GM04503 (cell line): ENCODE measurements at places on chromosomes 6 and 20.

GRCh38 chr6:89567630-89568390, 70.7 kb downstream of the LYRM2 start:
- DNase-seq, result no peak

- peak; percentile 76 for DNase-seq
These were observed 4.0 kb downstream of the PPP1R18 start for GRCh38 chr6:30682143-30683117.

GRCh38 chr6:149060300-149060984, 257.1 kb upstream of the TAB2 start:
- no peak for DNase-seq

- no peak for DNase-seq
These were observed 12.5 kb upstream of the ALDH8A1 start for GRCh38 chr6:134962421-134962820.

- DNase-seq, result no peak
These were observed 2.5 kb upstream of the SPATS1 start for GRCh38 chr6:44339763-44340625.

- DNase-seq, result no peak
These were observed 489 bp downstream of the TBX18 start for GRCh38 chr6:84763886-84764331.

GRCh38 chr6:112183271-112183671, 71.1 kb downstream of the LAMA4 start:
- no peak for DNase-seq

DNA sequence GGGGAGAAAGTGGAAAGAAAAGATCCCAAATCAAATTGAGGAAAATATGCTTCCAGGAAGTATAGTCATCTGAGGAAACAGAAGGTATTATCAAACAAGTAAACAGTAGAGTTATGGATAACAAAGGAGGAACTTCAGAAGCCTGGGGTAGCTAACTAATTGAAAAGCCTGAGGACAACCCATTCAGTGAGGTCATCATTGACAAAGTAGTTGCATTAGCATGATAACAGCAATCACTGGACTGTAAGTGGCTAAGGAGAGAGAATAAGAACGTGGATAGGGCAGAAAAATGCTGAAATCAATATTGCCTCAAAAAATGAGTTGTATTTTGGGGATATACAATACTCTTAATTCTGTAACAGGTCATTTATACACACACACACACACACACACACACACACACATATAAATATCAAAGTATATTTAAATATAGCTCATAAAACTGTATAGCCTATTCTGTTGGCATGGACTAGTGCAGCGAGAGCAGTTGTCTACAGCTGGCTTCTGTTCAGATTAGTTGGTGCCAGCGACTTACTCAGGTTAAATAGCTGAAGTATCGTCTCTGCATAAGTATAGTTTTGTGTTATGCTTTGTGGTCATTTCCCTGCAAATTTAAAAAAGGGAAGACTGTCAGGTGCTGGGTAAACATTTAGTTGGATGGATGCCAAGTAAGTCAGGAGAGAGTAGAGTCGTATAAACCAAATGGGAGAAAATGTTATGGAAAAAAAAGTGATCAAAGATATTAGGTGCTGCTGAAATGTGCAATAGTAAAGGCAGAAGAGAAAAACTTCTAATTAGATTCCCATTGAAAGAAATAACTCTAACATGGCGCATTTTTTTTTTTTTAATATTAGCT, 33.8 kb upstream of the CTAGE9 start:
- DNase-seq, result no peak

DNA sequence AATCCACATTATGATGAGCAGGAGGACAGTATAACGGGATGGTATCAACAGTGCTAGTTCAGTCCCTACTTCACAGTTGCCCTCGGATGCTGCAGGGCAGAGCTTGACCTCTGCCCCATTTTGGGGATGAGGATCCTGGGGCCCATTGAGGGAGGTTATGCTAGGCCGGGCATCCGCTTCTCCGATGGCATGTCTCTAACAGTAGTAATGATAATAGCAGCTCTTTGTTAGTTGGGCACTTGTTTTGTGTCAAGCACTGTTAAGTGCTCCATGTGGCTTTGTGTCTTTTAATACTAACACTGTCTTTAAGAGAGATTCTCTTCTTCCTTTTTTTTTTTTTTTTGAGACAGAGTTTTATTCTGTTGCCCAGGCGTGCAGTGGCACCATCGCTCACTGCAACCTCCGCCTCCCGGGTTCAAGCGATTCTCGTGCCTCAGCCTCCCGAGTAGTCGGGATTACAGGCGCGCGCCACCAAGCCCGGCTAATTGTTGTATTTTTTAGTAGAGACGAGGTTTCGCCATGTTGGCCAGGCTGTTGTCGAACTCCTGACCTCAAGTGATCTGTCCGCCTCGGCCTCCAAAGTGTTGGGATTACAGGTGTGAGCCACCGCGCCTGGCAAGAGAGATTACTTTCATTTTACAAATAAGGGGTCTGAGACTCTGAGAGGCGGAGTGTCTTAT, 1.1 kb downstream of the MAPRE1 start:
- DNase-seq, result no peak

DNA sequence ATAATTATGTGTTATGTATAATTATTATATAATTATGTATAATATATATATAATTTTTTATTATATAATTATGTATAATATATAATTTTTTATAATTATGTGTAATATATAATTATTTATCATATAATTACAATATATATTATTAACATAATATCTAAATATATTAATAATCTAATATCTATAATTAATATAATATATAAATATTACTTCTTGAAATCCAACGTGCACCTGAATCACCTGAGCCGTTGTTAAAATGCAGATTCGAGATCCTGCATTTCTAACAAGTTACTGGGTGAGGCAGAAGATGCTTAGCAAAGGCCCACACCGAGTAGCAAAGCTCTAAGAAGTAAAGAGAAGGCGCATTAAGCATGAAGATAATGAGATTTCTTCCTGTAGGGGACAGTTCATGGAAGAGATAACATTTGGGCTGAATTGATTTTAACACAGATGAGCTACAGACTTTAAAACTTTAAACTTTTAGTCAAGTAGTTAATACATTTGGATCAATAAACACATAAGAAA, 406.4 kb upstream of the PLCB4 start:
- DNase-seq, result no peak

DNA sequence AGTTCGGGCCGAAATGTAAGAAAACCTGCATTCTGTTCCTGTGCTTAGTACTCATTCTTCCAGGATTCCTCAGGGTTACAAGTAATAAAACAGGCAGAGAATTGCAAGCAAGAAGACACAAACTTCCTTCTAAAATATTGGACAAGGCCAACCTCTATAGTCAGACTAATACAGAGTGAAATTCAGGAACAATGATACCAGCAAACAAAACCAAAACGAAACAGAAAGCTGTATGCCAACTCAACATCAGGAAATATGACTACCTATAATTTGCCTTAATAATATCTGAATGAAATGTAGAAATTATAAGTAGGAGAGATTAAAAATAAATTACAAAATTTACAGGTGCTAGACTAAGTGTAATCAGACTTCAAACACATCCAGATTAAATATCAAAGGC, 238.8 kb downstream of the HIVEP2 start:
- DNase-seq, result no peak

GRCh38 chr6:13873288-13874190, 51.2 kb upstream of the RNF182 start:
- no peak for DNase-seq

- DNase-seq, result no peak
These were observed 45.5 kb upstream of the KIF25 start for GRCh38 chr6:167951781-167952511.

- no peak for DNase-seq
These were observed 1.1 kb downstream of the RAB32 start for GRCh38 chr6:146544616-146545182.

GRCh38 chr20:50610212-50610718, 81.1 kb downstream of the RIPOR3 start:
- DNase-seq, result no peak

DNA sequence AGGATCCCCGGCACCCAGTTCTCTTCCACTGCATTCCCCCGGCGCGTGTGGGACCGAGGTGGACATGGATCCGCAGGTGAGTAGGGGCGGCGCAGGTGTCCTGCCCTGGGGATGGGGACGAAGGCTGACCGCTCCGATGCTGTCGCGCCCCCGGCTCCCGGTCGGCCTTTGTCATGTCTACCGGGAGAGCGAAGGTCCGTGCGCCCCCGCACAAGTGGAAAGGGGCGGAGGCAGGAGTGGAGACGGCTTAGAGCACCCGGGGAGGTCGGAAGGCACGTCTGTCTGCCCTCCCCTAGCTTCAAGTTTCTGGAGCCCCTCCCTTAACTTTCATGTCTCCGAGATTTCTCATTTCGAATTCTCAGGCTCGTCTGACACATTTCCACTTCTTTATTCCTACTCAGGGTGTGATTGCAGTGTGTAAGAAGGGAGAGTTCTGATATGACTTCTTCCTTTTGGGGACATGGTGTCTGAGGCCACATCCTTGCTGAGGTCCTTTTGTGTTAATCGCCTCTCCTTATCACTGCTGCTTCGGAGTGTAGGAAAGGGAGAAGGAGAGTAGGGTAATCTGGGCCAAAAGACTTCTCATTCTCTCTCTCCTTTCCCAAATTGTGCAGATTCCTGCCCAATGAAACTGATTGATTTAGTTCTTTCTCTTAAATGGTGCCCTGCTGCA, 435 bp downstream of the KIFC1 start:
- no peak for DNase-seq

GRCh38 chr20:21096321-21097043, 9.7 kb downstream of the LINC00237 start:
- no peak for DNase-seq

DNA sequence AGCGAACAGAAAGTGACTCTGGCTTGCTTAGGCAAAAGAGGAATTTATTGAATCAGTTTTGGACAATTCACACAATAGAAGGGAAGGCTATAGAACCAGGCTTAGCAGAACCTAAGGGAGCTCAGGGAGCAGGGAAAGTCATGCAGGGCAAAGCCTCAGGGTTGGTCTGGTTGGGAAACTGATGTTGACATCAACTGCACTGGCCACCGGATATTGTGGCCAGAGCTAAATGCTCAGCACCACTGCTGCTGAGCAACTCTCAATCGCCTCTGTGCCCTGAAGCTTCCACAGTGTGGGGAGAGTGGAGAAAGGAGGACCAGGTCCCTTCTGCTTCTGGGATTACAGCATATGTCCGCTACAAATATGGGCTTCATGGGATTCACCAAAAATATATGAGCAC, 93.3 kb upstream of the GCM1 start:
- no peak for DNase-seq

DNA sequence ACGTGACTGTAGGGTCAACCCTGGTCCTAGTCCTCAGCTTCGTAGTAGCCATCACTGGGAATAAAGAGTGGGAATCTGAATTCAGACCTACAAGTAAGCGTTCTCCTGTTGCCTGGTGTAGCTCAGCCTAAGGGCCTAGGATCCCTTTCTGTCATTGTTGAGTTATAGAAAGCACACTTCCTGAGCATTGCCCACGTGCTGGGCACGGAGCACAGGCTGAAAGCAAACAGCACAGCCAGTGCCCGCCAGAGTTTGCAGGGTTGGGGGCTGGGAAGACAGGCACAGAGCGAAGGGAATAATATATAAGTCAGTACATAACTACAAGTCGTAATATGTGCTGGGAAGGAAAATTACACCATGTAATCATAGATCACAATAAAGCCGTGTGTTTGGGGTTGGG, 166.3 kb downstream of the TBXT start:
- DNase-seq, result no peak

- no peak for DNase-seq
These were observed 99.9 kb downstream of the L3MBTL3 start for GRCh38 chr6:130118236-130118635.

GRCh38 chr6:43310624-43311023, 2.0 kb upstream of the CRIP3 start:
- no peak for DNase-seq

DNA sequence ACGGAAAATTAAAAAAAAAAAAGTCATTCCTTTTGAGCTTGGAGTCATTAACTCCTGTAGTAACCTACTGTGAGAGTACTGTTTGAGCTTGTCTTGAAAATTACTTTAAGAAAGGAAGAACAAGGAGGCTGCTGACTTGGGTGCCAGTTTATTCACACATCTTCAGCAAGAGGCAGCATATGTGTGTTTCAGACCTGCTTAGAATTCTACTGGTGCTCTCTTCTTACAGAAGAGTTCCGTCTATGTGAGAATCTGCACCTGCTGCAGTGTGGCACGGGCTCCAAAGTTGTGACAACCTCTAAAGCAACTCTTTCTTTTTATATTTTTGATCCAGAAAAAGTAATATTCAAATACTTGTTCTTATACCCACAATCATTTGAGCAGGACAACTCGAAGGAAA, 117.4 kb upstream of the SOX4 start:
- DNase-seq, result no peak

- no peak for DNase-seq
These were observed 11.1 kb downstream of the UBE2V1 start for GRCh38 chr20:50101887-50102286.

GRCh38 chr6:43627008-43627825, 1.8 kb downstream of the GTPBP2 start:
- peak; percentile 86 for DNase-seq

GRCh38 chr6:125794342-125795137, 3.8 kb downstream of the NCOA7 start:
- no peak for DNase-seq

DNA sequence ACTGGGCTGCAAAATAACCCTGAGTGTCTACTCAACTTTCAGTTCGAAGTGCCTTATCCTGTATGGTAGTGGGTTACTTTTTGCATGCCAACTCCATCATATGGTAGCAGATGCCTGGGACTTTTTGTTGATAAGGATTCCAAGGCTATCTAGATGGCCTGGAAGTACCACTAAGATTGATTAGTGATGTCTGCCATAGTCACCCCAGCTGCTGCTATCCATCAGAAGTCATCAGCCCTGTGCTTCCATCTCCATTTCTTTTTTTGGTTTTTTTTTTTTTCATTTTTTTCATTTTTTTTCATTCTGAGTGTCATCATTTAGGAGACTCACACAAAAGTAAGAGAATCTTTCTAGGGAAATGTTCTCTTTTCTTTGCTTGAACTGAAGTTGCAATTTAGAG, 217.4 kb upstream of the PLCB4 start:
- no peak for DNase-seq

- DNase-seq, result no peak
These were observed 159.2 kb downstream of the RPS12 start for GRCh38 chr6:132973514-132973993.

DNA sequence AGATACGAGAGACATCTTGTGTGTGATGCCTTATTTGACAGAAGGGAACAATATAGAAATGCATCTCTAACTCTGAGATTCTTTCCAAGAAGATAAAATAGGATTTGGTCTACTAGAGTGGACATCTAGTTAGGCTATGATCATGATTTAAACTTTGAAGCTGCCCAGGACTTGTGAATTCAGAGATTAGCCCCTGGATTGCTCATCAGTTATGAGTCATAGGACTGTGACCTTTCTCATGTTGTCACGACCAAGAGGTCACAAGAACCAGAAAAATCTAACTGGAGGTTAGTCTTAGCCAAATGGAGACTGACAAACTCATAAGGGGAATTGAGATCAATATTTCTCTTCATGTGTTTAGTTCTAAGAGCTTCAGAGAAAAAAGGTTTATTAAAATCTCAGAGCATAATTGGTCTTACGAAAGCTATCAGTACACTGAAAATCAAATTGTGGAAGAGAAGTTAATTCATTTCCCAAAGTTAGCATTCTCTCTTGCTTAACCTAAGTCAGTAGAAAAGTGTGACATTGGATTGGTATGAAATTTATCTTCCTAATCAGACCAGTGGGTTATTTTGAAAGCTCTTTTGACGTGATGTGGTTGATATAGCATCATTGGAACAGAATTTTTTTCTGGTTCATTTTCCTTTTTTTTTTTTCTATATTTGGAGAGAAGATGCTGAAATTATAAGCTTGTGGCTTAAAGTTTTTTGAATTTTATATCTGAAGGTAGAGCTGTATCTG, 245.7 kb downstream of the RNF144B start:
- DNase-seq, result no peak

- no peak for DNase-seq
These were observed 32.4 kb downstream of the AAR2 start for GRCh38 chr20:36268440-36269342.
